ENCODE measurements at places on chromosomes 6 and 20.

DNA sequence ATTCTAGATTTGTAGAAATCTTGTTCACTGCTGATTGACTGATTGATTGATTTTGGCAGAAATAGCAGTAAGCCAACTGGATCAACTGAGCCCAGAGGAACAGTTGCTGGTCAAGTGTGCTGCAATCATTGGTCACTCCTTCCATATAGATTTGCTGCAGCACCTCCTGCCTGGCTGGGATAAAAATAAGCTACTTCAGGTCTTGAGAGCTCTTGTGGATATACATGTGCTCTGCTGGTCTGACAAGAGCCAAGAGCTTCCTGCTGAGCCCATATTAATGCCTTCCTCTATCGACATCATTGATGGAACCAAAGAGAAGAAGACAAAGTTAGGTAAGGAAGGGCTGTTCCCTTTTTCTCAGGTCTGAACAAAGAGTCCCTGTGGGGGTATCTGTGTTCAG lies 31.2 kb downstream of the TREML1 start:
- no peak for DNase-seq

- DNase-seq, result no peak
These were observed 96.7 kb downstream of the TOX2 start for GRCh38 chr20:44011251-44011940.

- DNase-seq, result no peak
These were observed 17.1 kb downstream of the WRNIP1 start for GRCh38 chr6:2782356-2782708.

GRCh38 chr6:132068766-132069165 lies 117.6 kb upstream of the CCN2 start:
- DNase-seq, result no peak

- DNase-seq, result no peak
These were observed 54.1 kb downstream of the SMOC2 start for GRCh38 chr6:168495133-168495532.

- DNase-seq, result no peak
These were observed 4.5 kb downstream of the DSP start for GRCh38 chr6:7546020-7546369.

DNA sequence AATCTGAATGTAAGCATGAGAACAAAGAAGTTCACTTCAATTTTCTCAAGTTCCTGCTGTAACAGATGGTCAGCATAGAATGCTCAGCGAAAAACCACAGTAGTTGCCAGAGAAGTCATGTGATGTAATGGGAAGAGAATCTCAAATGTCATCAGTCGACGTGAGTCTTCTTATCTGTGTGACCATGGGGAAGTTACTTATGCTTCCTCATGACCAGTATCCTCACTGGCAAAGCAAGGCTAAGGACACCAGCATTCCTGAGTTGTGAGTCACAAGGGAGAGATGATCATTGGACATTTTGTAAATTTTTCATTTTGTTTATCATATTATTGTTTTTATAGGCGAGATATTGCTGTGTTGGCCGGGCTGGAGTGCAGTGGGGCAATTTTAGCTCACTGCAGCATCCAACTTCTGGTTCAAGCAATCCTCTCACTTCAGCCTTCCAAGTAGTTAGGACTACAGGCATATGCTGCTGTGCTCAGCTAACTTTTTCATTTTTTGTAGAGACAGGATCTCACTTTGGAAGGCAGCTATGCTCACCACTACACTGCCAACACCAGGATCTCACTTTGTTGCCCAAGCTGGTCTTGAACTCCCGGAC lies 21.9 kb downstream of the SGK1 start:
- DNase-seq, result no peak

DNA sequence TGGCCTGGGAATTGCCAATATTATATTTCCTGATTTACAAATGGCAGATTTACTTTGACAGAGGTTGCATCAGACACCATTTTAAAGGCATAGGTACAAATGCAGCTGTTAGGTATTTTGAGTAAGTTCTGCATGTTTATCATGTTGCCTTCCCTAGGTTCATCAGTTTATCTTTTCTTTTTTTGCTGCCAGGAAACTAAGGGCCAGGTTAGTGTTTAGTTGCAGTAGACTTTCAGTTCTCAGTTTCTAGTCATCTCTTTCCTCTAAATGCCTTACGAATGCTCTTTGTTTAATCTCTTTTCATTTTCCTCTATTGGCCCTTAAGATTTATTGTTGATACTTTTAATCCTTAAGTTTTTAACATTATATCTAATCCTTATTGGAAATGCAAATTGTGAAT lies 129.9 kb downstream of the SMAP1 start:
- DNase-seq, result no peak

DNA sequence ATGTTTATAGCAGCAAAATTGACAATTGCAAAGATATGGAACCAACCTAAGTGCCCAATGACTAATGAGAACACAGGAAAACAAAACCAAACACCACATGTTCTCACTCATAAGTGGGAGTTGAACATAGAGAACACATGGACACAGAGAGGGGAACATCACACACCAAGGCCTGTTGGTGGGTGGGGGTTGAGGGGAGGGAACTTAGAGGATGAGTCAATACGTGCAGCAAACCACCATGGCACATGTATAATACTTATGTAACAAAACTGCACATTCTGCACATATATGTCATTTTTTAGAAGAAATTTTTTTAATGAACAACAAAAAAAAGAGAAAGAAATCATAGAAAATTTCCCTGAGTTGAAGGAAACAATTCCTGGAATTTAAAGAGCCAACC lies 3.9 kb downstream of the EPM2A start:
- DNase-seq, result no peak

- DNase-seq, result no peak
These were observed 106.0 kb upstream of the MTHFD1L start for GRCh38 chr6:150759483-150759882.
